ENCODE measurements at places on chromosomes 7 and 10. TPM values are rescaled to one million over a fixed set of nuclear protein-coding genes. Genes with fewer than 3 reads are reported as not detected.

GRCh38 chr10:92755725-92756124, 66.0 kb downstream of the HHEX start:
- DNase-seq: no peak

- no peak for DNase-seq
These were observed 15.9 kb downstream of the TDRD1 start for GRCh38 chr10:114195079-114195478.

Gene IFIT1B
- total RNA-seq: not detected

DNA sequence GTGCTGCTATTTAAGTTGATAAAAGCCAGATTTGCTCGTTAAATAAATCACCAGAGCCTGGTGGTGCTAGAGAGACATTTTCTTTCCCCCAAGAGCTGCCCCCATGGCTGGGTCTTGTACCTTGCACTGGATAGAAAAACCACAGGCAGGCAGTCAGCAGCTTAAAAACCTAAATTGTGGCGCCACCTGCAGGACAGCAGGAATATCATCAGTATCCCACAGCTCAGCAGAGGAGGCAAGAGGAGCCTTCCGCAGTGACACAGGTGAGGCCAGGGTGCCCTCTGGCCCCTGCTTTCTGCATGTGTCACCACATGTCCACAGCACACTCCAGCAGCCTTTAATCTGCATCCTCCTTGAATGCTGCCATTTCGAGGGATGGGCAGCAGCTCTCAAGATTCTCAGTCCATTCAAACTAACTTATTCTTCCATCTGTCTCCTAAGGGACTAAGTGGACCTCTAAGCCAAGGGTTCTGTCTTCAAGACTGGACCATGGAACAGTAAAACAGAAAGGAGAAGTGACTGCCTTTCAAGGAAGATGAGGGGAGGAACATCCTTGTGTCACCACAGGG, 4.5 kb upstream of the PLXNA4 start:
- no peak for DNase-seq

- DNase-seq: no peak
These were observed 5.7 kb downstream of the PON1 start for GRCh38 chr7:95318501-95319100.

GRCh38 chr7:6231184-6231583, 41.2 kb downstream of the CYTH3 start:
- DNase-seq: no peak

GRCh38 chr10:43353495-43354329, 17.7 kb upstream of the FXYD4 start:
- no peak for DNase-seq

Gene BAZ1B
- total RNA-seq: 68.0 TPM

GRCh38 chr7:41592236-41592635, 110.7 kb downstream of the INHBA start:
- no peak for DNase-seq

GRCh38 chr10:23630376-23630775, 191.5 kb downstream of the OTUD1 start:
- DNase-seq: no peak

DNA sequence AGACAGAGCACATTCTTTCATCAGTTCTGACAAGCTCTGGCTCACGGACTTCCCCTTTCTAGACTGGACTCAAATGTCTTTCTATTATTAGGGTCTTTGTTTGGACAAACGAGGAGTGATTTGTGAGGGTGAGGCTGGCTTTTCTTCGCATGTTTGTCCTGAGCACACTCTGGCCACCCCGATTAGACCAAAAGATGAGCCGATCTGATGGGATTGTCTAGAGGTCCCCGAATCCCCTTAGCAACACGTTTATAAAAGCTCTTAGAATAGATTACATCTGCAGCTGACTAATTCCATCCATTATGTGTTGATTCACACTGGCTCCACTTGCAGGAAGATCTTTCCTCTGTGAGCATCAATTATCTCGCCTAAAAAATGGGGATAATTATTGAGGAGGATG, 675.4 kb upstream of the AUTS2 start:
- no peak for DNase-seq

GRCh38 chr7:37234928-37235327, 213.7 kb downstream of the ELMO1 start:
- DNase-seq: no peak

- DNase-seq: no peak
These were observed 71.4 kb downstream of the FGFR2 start for GRCh38 chr10:121526801-121527221.

DNA sequence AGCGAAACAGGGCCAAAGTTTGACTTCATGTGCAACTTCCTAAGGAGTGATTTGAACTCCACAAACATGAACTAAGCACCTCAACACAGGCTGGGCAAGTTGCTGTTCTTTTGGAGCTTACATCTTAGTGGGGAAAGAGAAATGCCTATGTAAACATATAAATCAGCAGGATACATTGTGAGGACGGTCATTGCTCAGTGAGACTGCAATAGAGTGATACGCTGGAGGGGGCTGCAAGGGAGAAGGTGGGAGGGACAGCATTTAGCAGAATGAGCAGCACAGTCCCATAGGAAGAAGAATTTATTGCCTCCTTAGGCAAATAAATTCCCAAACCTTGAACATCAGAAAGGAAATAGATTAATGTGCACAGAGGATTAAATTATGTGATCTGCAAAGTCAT, 90.0 kb downstream of the EGFR start:
- DNase-seq: no peak

Gene TMEM196
- 0.68 TPM for total RNA-seq

GRCh38 chr10:62305813-62306212, 37.2 kb upstream of the RTKN2 start:
- DNase-seq: no peak

GRCh38 chr10:54869022-54869421, 68.0 kb upstream of the PCDH15 start:
- no peak for DNase-seq

DNA sequence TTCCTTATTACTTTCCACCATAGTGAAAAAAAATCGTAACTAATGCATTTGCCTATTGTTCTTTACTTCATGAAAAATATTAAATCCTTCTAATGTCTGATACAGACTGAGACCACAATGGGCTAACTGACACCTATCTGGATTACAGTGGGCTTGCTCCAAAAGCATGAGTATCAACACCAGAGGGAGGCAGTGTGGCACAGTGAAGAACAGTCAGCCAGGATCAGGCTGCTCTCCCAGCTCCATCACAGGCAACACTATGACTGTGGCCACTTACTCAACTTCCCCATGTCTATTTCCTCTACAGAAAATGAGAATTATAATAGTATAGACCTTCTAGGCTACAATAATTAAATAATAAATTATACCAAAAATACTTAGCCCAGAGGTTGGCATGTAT, 97.2 kb downstream of the SLC25A13 start:
- DNase-seq: no peak

Gene UTF1
- not detected for total RNA-seq

DNA sequence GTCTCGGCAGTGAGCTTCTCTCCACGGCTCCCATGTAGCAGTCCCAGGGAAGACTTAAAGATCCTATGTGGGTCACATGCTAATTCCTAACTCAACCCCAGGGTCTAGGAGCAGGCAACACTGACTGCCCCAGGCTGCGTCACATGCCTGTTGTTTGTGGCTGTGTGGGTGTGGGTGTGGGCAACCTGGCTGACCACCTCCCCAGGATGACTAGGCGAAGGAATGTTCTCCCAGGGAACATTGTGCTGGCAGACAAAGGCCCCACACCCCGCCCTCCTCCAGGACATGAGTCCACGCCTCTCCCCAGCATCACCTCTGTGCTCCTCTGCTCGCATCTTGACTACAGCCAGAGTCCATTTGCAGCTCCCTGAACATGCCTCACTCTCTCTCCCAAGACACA, 30.3 kb downstream of the SLC29A3 start:
- DNase-seq: no peak

Gene PRKG1
- total RNA-seq: 12.3 TPM

Gene ECD
- 27.9 TPM for total RNA-seq

DNA sequence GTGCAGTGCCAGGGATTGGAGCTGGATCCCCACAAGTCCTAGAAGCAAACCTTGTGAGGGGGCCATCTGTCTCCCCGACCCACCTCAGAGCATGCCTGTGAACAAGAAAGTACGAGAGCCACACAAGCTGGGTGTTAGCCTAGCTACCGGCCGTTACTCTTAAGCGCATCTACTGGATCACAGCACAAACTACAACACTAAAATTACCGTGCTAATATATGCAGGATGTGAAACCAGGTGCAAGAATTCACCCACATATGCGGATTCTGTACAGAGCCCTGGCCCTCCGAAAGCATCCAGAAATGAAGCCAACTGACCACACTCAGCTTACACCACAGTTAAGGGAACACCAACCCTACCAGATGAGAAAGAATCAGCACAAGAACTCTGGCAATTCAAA, 16.0 kb upstream of the PRSS1 start:
- DNase-seq: no peak

DNA sequence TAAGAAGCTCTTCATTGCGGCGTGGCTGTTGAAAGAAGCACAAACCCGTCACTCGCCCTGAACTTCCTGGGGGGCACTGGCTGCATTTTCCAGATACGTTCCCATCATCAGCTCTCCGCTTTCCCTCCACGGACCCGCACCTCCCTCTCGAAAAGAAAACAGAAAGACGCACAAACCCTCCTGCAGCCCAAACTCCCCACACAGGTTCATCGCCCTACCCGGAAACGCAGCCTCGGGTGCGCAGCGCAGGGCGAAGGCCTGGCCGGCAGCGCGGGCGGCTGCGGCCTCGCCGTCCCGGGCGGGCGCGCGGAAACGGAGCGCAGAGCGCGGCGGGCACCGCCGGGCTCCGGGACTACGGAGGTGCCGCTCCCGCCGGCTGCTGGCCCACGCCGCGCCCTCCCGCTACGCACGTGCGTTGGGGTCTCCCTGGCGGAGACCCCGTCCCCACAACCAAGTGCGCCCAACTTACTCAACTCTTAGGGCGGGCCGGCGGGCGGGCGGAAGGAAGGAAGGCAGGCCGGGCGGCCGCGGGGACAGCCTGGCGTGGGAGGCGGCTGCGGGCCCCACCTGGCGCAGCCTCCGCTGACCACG, 822 bp downstream of the ZNF800 start:
- no peak for DNase-seq

DNA sequence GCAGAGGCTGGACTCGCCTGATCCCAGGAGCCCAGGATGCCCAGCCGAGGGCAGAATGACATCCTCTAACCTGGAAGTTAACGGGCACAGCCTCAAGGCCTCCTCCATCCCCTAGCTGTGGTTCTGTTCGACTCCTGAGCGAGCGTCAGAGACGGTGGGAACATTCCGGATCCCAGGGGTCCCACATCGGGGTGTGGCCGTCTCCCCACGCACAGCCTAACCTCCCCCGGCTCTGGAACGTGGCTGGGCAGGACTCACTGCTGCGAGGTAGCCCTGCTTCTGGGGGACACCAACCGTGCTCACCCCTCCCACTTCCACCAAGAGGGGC, 8.4 kb downstream of the FOXL3 start:
- peak; percentile 68 for DNase-seq

- no peak for DNase-seq
These were observed 103.8 kb upstream of the PPIF start for GRCh38 chr10:79243181-79244067.

DNA sequence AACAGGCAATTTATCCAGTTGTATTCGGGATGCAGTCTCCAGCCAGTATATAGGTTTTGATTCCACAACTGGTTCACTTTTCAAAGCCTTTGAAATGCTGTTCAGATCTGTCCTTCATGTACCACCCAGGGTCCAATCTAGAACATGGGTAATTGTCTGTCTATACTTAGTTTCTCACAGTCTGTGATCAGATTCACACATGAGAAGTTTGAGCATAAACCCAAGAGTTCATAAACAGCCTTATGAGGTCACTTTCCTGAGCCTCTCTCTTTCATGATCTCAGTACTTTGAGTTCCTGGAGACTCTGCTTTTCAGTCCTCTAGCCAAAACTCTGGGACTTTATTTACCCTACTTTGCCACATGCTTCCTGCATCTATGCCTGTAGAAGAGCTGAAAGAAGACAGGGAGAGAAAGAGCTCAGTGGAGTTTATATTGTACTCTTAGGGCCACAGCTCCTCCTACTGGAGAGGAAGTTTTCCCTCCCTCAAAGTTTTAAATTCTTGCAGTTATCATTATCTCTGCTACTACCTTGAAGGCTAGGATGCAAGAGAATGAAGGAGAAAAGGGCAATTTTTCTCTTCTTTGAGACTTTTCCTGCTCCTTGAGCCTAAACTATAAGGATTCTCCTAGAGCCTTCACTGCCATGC, 172.0 kb downstream of the ZEB1 start:
- DNase-seq: no peak

DNA sequence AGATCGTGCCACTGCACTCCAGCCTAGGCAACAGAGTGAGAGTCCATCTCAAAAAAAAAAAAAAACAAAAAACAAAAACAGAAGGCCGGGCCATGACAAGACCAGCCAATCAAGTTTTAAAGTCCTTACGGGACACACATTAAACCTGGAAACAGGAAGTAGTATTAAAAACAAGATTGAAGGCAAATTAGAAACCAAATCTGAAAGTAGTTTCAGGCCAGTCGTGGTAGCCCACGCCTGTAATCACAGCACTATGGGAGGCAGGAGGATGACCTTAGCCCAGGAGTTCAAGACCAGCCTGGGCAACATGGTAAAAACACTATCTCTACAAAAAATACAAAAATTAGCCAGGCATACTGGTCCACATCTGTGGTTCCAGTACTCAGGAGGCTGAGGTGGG, 18.1 kb downstream of the PSAP start:
- DNase-seq: no peak

- DNase-seq: peak; percentile 83
These were observed 2.0 kb downstream of the ZNF503 start for GRCh38 chr10:75399461-75400162.
